H1 (cell line): ENCODE measurements at places on chromosomes 6 and 20. TPM values are rescaled to one million over a fixed set of nuclear protein-coding genes. Genes with fewer than 3 reads are reported as not detected.

ALDH8A1 gene
- polyA plus RNA-seq, result 0.08 and 0.09 TPM in 2 replicates

SYNE1 gene
- polyA plus RNA-seq, result 2.6 and 2.8 TPM in 2 replicates

GNMT gene
- 3.4 and 4.3 TPM in 2 replicates for polyA plus RNA-seq

DYNLRB1 gene
- 206 and 214 TPM in 2 replicates for polyA plus RNA-seq

DNA sequence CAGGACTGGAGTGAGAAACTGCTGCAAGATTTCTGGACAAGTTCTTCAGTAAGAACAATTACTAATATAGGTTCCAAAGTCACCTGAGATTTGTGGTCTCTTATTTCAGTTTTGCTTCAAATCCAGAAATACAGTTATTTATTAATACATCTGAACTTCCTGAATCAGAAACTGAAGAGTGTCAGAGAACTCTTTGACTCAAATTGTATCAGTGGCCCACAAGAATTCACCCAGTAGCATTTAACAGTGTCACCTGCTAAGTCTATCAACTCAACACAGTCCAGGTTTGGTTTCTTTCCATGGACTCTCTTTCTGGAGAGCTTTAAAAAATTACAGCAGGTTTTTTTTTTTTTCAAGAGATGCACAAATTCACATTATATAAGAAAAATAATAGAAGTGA is 18.8 kb upstream of the NHSL1 start:
- no peaks in the 10 kb centered on the region for H3K27me3 ChIP-seq
- H3K4me1 ChIP-seq, result peaks cover 4% of the 10 kb centered on the region; the same call in 1 of the 2 replicates
- H3K27ac ChIP-seq, result no peak overlapping the region
- DNase-seq, result no peak
- H3K36me3 ChIP-seq, result no peaks in the 10 kb centered on the region
- H3K4me3 ChIP-seq, result no peak overlapping the region

- peaks cover 24% of the 10 kb centered on the region for H3K27me3 ChIP-seq
- peak overlapping the region; percentile 76 for H3K4me3 ChIP-seq
- H3K36me3 ChIP-seq, result no peaks in the 10 kb centered on the region
- H3K4me1 ChIP-seq, result peaks cover 4% of the 10 kb centered on the region; the same call in 1 of the 2 replicates
Measured at GRCh38 chr6:112253498-112253840, 898 bp downstream of the LAMA4 start.

DNA sequence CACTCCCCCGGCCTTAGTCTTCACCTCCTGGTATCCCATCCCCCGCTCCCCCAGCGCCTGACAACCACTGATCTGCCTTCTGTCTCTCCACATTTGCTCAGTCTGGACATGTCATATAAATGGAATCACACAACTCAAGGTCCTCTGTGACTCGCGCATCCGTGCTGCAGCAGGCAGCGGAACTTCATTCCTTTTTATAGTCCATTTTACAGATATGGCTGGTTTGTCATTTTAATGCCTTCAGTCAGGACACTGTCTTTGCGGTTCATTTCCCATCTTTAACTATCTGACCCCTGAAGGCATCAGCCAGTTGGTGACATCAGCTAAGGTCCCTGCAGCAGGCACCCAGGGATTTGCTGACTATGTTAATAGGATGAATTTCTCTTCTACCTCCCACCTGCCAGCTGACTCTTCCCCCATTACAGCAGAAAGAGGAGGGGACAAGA is 125.7 kb downstream of the ZMYND8 start:
- DNase-seq, result no peak
- no peak overlapping the region for H3K27ac ChIP-seq
- peaks cover 66% of the 10 kb centered on the region for H3K36me3 ChIP-seq
- peaks cover 2% of the 10 kb centered on the region for H3K4me1 ChIP-seq
- no peak overlapping the region for H3K4me3 ChIP-seq
- H3K27me3 ChIP-seq, result no peaks in the 10 kb centered on the region

- no peaks in the 10 kb centered on the region for H3K36me3 ChIP-seq
- H3K27me3 ChIP-seq, result no peaks in the 10 kb centered on the region
- H3K27ac ChIP-seq, result no peak overlapping the region
- H3K4me3 ChIP-seq, result no peak overlapping the region
- H3K4me1 ChIP-seq, result no peaks in the 10 kb centered on the region
Measured at GRCh38 chr6:111080698-111081097, 6.6 kb upstream of the SLC16A10 start.

- H3K4me1 ChIP-seq, result peaks cover 3% of the 10 kb centered on the region
- H3K27me3 ChIP-seq, result no peaks in the 10 kb centered on the region
- no peak overlapping the region for H3K4me3 ChIP-seq
- DNase-seq, result no peak
- no peak overlapping the region for H3K27ac ChIP-seq
Measured at GRCh38 chr20:64068386-64069208, 5.6 kb downstream of the TCEA2 start.

DNA sequence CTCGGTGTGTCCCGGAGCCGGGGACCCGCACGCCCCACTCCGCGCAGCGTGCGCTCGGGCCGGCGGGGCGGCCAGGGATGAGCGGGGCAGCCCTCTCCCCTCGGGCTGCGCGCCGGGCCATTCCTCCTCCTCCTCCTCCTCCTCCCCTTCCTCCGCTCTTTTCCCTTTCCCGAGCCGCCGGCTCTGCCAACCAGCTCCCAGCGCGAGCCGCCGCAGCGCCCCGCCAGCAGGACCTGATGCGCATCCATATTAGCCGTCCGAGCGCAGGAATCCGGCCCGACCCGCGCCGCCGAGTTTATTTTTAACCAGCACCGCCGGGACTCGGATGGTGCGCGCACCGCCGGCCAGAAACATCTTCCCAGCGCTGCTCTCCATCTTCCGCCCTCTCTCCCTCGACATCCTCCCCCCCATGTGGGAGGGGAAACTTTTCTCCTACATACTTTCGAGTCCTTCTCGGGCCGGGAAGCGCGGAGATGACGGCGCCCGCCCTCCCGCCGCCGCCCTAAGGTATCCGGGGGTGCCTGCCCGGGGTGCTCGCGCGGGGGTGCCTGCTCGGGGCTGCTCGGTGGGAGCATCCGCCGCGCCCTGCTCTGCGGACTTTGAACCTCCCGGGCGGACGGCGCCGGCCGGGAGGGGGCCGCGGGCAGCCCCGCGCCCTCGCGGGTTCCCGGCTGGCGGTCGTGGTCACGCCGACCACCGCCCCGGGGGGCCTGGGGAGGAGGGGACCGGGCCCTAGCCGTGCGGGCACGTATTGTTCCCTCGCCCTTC is 619 bp downstream of the RREB1 start:
- peaks cover 27% of the 10 kb centered on the region for H3K27me3 ChIP-seq
- no peak overlapping the region for H3K27ac ChIP-seq
- DNase-seq, result no peak
- H3K36me3 ChIP-seq, result no peaks in the 10 kb centered on the region
- H3K4me3 ChIP-seq, result peak overlapping the region; percentile 100

DNA sequence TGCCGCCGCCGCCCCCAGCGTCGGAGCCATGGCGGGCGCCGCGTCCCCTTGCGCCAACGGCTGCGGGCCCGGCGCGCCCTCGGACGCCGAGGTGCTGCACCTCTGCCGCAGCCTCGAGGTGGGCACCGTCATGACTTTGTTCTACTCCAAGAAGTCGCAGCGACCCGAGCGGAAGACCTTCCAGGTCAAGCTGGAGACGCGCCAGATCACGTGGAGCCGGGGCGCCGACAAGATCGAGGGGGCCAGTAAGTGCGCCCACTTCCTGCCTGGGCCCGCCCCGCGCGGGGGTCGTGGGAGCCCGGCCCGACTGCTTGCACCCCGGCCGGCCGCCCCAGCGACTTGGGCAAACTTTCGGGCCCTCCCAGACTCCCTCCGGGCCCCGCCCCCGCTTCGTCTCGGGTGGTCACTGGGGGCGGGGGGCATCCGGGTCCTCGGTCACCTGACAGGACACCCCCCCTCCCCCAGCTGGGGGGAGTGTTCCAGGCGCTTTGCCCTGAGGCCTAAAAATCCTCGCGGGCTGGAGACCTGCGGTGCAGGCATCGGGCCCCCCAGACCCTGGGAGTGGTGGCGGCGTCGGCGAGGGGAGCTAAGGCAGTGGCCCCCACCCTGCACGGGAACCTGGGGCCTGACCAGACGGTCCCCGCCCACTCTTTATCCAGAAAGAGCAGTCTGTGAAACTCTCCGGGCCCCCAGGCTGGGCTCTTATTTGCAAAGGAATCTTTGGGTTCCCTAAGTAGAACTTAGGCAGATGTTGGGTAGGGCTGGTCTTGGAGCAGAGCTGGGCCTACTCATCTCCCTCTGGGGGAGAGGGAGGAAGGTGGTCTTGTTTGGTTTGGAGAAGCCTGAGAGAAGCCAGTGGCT is 501 bp downstream of the PLCG1 start:
- peaks cover 4% of the 10 kb centered on the region; the same call in 1 of the 2 replicates for H3K36me3 ChIP-seq
- H3K4me1 ChIP-seq, result peaks cover 25% of the 10 kb centered on the region
- H3K27me3 ChIP-seq, result no peaks in the 10 kb centered on the region
- H3K4me3 ChIP-seq, result peak overlapping the region; percentile 80

DNA sequence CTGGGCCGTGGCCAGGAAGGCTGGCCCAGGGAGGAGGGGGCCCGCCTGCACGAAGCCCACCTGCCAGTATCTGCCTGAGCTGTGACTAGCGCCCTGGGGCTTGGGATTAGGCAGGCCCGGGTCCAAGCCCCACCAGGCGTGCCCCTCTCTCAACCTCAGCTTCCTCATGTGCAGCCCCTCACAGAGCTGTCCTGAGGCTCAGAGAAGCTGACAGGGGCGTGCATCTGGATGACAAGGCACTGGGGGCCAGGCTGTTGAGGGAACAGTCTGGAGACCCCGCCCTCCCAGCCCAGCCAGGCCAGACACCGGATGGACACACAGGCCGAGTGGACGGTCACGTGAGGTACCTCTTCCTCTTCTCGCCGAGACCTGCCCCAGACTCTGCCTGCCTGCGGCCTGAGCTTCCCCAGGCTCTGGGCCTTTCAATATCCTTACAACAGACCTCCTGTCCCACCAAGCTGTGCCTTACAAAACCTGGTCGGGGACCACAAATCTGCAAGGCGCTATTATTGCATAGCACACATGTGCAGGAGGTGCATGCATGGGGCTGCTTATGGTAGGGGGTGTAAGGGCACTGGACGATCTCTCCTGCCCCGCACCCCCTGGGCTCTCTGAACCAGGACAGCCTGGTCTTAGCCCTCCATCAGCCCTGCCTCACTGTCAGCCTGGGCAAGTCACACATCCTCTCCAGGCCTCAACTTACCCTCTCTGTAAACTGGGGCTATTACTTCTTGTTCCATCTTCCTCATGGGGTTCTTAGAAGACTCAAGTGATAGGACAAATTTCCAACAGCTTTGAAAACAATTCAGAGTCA is 20.0 kb downstream of the NOL4L start:
- H3K4me1 ChIP-seq, result peaks cover 30% of the 10 kb centered on the region
- DNase-seq, result no peak
- H3K27me3 ChIP-seq, result no peaks in the 10 kb centered on the region; the same call in 1 of the 2 replicates
- no peak overlapping the region for H3K27ac ChIP-seq

DNA sequence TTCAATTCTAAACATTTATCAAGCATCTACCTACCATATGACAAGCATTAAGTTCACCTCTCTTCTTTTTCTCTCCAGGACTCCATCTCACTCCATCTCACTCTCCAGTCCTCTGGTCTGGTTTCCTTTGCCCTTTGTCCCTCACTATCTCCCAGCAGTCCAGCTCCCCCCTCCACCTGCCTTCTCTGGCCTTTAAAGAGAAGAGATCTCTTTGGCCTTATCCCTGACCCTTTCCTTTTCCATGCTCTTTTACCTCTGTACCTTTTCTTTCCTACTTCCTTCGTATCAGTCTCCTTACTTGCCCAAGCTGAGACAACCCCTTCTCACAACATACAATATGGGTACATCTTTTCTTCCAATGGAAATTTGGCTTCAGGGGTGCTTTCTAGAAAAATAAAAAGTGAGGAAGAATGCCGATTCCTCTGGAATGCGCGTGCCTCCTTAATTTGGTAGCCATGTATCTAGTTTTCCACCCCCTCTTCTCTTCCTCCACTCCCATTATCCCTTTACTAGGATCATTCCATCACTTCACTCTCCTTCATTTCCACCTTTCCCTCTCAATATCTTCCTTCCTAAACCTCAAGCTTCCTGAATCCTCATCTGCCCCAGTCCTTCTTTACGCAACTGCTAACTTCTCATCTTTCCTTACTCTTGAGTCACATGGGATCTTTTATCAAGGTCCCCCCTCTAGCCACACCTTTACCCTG is 745 bp upstream of the AGPAT1 start:
- H3K4me1 ChIP-seq, result peaks cover 5% of the 10 kb centered on the region
- peak overlapping the region; percentile 91 for H3K4me3 ChIP-seq
- H3K27ac ChIP-seq, result peak overlapping the region; percentile 95
- DNase-seq, result no peak
- no peaks in the 10 kb centered on the region for H3K27me3 ChIP-seq
- H3K36me3 ChIP-seq, result peaks cover 19% of the 10 kb centered on the region

DNA sequence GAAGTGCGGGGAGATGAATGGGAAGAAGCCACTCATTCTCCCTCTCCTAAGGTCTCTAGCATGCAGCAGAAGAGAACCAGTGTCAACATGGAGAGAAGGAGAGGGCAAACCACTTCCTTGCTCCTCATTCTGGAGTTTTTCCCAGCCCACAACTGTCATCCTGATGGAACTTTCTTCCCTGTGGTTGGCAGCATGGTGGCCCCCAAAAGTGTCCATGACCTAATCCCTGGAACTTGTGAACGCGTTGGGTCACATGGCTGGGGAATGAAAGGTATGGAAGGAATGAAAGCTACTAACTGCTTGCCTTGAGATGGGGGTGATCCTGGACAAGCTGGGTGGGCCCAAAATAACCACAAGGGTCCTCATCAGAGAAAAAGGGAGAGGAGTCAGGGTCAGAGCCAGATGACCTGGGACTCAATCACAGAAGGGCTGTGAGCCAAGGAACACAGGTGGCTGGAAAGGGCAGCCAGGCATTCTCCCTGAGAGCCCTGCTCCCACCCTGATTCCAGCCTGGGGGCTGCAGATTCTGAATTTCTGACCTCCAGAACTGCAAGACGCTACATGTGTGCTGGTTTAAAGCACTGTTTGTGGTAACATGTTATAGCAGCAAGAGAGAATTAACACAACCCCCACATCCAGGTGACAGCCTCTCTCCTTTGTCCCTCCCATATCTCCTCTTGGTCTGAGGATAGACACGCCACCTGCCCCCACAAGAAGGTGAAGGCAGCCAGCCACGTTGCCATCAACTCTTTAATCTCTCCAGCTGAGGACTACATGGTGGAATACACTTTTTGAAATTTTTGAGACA is 63.2 kb downstream of the PYGB start:
- H3K36me3 ChIP-seq, result peaks cover 3% of the 10 kb centered on the region; the same call in 1 of the 2 replicates
- H3K27me3 ChIP-seq, result no peaks in the 10 kb centered on the region
